ENCODE measurements at places on chromosomes 7 and 10. TPM values are rescaled to one million over a fixed set of nuclear protein-coding genes. Genes with fewer than 3 reads are reported as not detected.

DNA sequence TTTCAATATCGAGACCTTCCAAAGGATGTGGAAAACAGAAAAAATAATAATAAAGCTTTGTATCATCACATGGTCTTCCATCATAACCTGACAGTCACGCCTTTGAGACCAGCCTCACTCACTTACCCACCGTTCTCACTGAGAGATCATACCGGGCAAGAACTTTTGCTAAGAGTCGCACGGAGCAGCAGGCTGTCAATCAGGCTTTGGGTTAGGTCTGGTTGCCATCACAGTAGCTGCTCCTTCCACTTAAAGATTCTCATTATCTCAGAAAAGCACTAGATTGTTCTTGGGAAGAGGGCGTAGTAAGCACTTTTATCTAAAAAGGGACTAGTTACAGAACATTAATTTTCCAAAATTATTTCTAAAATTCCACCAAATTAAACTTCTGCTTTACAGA, 2.0 kb downstream of the RELN start:
- no peak overlapping the region for H3K4me3 ChIP-seq
- H3K36me3 ChIP-seq: no peaks in the 10 kb centered on the region
- peaks cover 4% of the 10 kb centered on the region for H3K4me1 ChIP-seq
- no peak overlapping the region for H3K27ac ChIP-seq

- no peaks in the 10 kb centered on the region for H3K36me3 ChIP-seq
- H3K4me3 ChIP-seq: no peak overlapping the region
- H3K4me1 ChIP-seq: peaks cover 15% of the 10 kb centered on the region
- H3K27me3 ChIP-seq: no peaks in the 10 kb centered on the region
- DNase-seq: no peak
These were observed 18.1 kb upstream of the CAMK2G start for GRCh38 chr10:73892310-73893030.

GRCh38 chr10:117496616-117497028, 45.9 kb upstream of the EMX2 start:
- no peak overlapping the region for H3K4me3 ChIP-seq
- H3K27me3 ChIP-seq: no peaks in the 10 kb centered on the region
- DNase-seq: peak; percentile 85
- H3K27ac ChIP-seq: no peak overlapping the region
- H3K4me1 ChIP-seq: no peaks in the 10 kb centered on the region

DNA sequence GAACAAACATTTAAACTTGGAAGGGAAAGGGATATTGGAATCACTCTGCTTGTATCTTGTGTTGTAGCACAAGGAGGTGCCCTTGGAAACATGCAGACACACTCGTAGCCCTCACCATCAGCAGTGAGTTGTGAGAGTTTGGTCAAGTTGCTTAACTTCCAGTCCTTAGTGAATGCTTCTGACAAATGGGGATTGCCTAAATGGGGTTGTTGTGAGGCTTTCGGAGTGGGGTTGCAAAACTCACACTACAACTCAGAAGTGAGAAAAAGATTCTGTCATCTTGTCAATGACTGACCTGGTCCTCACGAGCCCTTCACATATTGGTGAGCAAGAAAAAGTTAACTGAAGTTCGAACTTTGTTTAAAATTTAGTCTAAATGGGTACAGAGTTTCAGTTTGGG, 29.0 kb upstream of the GSDME start:
- H3K27ac ChIP-seq: no peak overlapping the region
- no peaks in the 10 kb centered on the region for H3K36me3 ChIP-seq
- no peak for DNase-seq
- H3K27me3 ChIP-seq: no peaks in the 10 kb centered on the region
- H3K4me1 ChIP-seq: no peaks in the 10 kb centered on the region

DNA sequence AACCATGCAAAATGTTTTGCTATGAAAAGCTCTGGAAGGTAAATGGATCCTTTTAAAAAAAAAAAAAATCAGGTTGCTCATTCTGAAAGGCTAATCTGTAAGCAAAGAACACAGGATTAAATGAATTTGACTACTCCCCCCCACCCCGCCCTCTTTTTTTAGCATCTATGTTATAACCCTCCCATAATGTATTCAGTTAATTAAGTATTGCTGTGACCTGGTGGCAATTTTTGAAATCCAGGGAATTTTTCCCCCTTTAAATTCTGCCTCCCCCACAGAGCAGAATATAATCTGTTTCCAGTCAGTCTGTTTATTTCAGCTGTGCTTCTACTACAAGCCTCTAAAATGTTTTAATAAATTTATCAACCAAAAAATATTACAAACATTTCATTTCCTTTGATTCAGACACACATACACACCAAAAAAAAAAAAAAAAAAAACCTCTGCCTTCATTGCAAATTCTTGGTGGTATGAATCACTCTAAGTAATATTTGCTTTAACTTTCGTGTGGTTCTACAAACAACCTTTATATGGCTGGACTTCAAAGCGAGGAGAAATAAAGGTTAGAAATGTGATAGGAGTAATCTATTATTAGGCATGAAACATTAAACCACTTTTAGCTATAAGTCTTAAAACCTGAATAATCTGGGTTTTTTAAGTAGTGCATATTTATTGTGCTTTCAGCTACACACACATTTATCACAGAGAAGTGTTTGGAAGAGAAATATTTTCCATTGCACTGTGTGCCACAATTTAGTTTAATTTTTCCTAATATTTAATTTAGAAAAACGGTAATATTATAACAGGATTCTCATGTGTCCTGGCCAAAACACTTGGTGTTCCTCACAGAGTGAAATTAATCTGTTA, 64.4 kb upstream of the ARID5B start:
- peaks cover 30% of the 10 kb centered on the region for H3K4me1 ChIP-seq
- H3K27me3 ChIP-seq: no peaks in the 10 kb centered on the region
- peak overlapping the region; percentile 63 for H3K27ac ChIP-seq
- DNase-seq: no peak
- H3K4me3 ChIP-seq: no peak overlapping the region

- H3K27ac ChIP-seq: no peak overlapping the region
- DNase-seq: peak; percentile 30
- no peaks in the 10 kb centered on the region for H3K4me1 ChIP-seq
- H3K36me3 ChIP-seq: no peaks in the 10 kb centered on the region
- no peak overlapping the region for H3K4me3 ChIP-seq
These were observed 36.5 kb downstream of the EMX2 start for GRCh38 chr10:117578999-117579590.

DNA sequence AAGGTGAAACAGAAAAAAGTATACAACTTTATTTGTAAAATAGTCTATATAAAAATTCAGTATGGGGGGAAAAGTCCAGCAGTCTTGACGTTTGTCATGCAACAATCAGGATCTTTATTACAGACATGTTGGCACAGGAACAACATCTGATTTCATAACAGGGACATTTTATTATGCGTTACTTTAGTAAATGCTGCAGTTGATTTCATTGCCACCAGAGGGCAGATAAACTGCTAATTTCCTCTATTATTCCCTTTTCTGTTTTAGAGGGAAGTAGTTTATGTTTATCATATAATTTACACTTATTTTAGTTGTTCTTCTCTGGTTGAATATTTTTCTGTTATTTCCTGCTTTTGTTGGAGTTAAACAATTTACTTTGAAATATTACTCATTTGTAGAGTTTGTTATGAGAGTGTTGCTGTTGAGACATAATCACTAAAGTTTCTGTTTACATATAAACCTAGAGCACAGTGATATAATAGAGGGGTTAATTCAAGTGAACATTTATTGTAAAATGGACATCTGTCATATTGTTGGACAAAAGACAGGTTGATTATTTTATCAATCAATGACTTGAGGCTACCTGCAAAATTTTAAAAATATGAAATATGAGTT, 3.3 kb downstream of the PLXDC2 start:
- peak overlapping the region; percentile 37 for H3K27ac ChIP-seq
- peaks cover 10% of the 10 kb centered on the region for H3K4me1 ChIP-seq
- no peaks in the 10 kb centered on the region for H3K36me3 ChIP-seq
- H3K4me3 ChIP-seq: peak overlapping the region; percentile 75
- no peaks in the 10 kb centered on the region for H3K27me3 ChIP-seq

Gene HELLS
- 3.3 TPM for total RNA-seq

DNA sequence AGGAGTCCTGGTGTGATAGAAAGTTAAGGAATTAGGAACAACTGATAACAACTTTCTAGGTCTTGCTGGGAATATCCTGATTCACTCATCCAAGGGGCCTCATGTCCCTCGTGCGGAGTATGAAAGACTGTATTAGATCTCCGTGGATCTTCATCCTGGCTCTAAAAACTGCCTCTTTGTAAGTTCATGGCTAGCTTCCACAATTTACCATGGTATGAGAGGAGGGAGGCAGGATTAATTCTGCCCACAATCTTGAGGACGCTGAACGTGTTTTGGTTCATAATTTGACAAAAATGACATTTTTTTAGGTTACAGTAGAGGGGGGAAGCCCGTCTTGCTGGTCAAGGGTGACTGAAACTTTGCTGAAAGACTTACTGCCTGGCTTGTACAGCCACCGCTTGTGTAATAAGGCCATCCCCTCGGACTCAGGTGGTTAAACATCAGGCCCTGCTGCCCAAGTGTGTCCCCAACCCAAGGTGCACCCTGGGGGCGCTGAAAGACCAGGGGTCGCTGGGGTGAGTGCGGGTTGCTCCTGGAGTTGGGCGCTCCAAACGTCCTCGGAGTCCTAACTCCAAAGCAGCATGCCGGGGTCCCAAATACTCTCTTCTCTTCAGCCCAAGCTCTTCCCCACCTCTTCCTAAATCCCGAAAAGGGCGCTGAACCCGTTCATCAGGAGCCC, 733 bp downstream of the HIBADH start:
- DNase-seq: no peak
- no peaks in the 10 kb centered on the region for H3K36me3 ChIP-seq
- H3K27ac ChIP-seq: peak overlapping the region; percentile 87
- H3K27me3 ChIP-seq: no peaks in the 10 kb centered on the region
- H3K4me3 ChIP-seq: peak overlapping the region; percentile 84

Gene NAT16
- total RNA-seq: not detected

Gene CCNY
- total RNA-seq: 85.4 TPM

Gene RPEL1
- not detected for total RNA-seq

GRCh38 chr10:119588071-119588470, 8.7 kb downstream of the TIAL1 start:
- no peaks in the 10 kb centered on the region for H3K27me3 ChIP-seq
- peaks cover 53% of the 10 kb centered on the region for H3K36me3 ChIP-seq
- H3K27ac ChIP-seq: no peak overlapping the region

Gene EN2
- total RNA-seq: not detected

- DNase-seq: no peak
- no peaks in the 10 kb centered on the region for H3K27me3 ChIP-seq
- H3K4me3 ChIP-seq: no peak overlapping the region
- no peak overlapping the region for H3K27ac ChIP-seq
- H3K4me1 ChIP-seq: no peaks in the 10 kb centered on the region
These were observed 734.7 kb downstream of the KCNMA1 start for GRCh38 chr10:76902949-76903348.

GRCh38 chr7:95503271-95504131, 17.8 kb downstream of the ASB4 start:
- no peak for DNase-seq
- no peaks in the 10 kb centered on the region for H3K36me3 ChIP-seq
- no peak overlapping the region for H3K27ac ChIP-seq
- no peak overlapping the region for H3K4me3 ChIP-seq
- no peaks in the 10 kb centered on the region for H3K4me1 ChIP-seq

GRCh38 chr7:43655584-43655983, 72.7 kb downstream of the STK17A start:
- H3K4me1 ChIP-seq: peaks cover 17% of the 10 kb centered on the region
- no peak overlapping the region for H3K4me3 ChIP-seq
- H3K27ac ChIP-seq: no peak overlapping the region
- no peak for DNase-seq
- no peaks in the 10 kb centered on the region for H3K36me3 ChIP-seq
- H3K27me3 ChIP-seq: no peaks in the 10 kb centered on the region

- no peak overlapping the region for H3K4me3 ChIP-seq
- no peaks in the 10 kb centered on the region for H3K27me3 ChIP-seq
- no peaks in the 10 kb centered on the region for H3K4me1 ChIP-seq
- no peak for DNase-seq
- no peak overlapping the region for H3K27ac ChIP-seq
These were observed 62.7 kb downstream of the NPY start for GRCh38 chr7:24346716-24347115.

Gene LRRC4
- total RNA-seq: 6.4 TPM

GRCh38 chr10:120098232-120098930, 205.9 kb downstream of the SEC23IP start:
- H3K36me3 ChIP-seq: no peaks in the 10 kb centered on the region
- no peaks in the 10 kb centered on the region for H3K27me3 ChIP-seq
- H3K4me3 ChIP-seq: no peak overlapping the region
- no peak for DNase-seq
- no peak overlapping the region for H3K27ac ChIP-seq

- peaks cover 88% of the 10 kb centered on the region for H3K27me3 ChIP-seq
- H3K36me3 ChIP-seq: no peaks in the 10 kb centered on the region
- peaks cover 4% of the 10 kb centered on the region for H3K4me1 ChIP-seq
These were observed 11.9 kb downstream of the TWIST1 start for GRCh38 chr7:19105546-19105945.

DNA sequence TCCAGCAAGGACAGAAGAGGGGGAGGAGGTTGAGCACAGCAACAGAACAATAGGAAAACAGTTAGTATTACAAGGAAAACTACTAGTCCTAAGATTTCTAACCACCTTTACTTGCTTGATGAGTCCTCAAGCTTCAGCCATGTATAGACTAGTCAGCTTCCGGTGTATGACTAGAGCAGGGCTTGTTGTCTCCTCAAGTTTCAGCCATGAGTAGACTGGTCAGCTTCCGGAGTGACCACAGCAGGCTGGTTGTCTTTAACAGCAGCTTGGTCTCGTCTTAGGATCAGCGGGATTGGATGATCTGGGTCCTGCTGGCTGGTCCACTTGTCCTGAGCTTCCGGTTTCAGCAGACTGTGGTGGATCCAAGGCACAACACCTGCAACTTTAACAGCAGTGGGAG, 10.6 kb upstream of the ZNF239 start:
- H3K27ac ChIP-seq: no peak overlapping the region
- H3K27me3 ChIP-seq: no peaks in the 10 kb centered on the region
- no peak overlapping the region for H3K4me3 ChIP-seq
- no peaks in the 10 kb centered on the region for H3K4me1 ChIP-seq
- H3K36me3 ChIP-seq: no peaks in the 10 kb centered on the region
- no peak for DNase-seq

DNA sequence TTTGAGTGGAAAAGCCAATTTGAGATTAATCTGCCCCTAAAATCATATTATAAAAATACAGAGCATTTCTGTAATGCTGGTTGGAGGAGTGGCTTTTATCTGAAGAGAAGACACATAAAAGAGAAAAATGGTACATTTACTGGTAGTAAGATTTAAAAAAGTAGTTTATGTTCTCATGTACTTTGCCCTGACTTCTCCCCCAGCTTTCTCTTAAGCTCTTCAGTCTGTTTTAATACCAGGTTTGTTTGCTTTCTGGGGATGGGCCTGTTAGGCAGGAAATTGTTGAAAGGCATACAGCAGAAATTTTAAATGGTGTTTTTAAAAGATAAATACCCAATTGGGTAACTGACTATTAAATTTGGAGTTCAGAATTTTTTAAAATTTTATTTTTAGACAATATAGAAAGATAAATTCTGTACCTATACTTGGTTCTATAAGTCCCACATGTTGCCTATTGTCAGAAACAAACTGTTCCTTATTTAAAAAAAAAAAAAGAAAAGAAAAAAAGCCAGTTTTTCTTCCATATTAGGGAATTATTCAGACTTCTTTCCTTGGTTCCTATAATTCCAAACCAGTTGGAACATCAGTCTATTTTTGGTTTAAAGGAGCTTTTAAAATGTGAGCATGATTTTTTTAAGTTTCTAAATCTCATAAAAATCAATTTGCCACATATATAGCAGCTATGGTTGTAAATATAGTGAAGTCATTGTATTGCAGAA, 136.6 kb downstream of the ARID5B start:
- no peak for DNase-seq
- H3K27ac ChIP-seq: peak overlapping the region; percentile 70

Gene SPAM1
- total RNA-seq: not detected

Gene CYP2E1
- 2.1 TPM for total RNA-seq

Gene GPR26
- total RNA-seq: not detected

Data from upper lobe of right lung (tissue), 1 donor.